ENCODE measurements at places on chromosomes 2 and 18.

DNA sequence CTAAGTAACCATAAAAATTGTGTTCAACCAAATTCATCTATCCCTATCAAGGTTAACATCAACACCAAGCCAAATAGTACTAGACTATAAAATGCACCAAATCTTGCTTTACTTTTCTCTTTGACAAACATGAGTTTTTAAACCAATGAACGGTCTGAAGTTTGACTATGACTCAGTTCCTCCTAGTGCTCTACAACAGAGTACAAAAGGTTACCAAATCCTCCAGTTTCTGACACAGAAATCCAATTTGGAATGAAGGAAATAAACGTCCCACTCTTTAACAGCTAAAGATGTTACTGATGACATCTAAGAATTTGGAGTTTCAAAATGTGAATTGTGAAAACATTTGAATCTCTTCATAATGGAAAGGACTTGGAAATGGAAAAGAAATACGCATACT lies 11.8 kb upstream of the ACVR1 start:
- DNase-seq, result no peak

DNA sequence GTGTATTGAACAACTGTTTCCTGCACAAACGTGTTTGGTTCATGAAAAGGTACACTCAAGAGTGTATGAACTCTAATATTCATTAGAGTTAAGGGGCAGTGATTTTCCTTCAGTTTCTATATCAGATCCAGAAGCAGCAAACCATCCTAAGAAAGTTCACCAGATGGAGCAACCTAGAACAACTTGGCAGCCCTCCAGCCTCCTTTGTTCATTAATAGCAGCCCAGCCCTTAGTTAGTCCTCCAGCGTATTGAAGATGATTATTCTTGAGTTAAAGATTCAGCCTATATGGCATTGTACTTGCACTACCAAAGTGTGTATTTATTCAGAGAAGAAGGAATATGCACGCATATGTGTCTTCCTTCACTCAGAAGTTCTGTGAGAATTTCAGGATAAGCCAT lies 365.5 kb downstream of the SETBP1 start:
- no peak for DNase-seq

DNA sequence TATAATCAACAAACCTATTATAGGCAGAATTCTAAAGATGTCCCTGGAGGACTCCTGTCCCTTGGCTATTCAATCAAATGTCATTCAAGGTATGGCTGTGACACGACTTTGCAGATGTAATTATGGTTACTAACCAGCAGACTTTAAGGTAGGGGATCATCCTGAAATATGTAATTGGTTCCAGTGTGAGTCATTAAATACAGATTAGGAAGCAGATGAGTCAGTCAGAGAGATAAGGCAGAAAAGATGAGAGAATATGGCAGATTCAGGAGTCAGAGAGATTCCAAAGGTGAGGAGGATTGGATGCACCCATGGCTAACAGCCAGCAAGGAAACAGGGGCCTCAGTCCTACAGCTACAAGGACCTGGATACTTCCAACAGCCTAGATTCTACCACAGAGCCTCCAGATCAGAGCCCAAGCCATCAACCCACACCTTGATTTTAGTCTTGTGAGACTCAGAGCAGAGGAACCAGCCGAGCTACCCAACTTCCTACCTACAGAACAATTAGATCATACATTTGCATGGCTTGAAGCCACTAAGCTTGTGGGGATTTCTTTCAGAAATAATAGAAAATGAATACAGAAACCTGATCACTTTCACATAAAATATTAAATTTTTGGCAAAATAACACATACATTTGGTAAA lies 11.2 kb upstream of the PROM2 start:
- no peak for DNase-seq

GRCh38 chr2:123851281-123851680 lies 173.8 kb upstream of the CNTNAP5 start:
- no peak for DNase-seq

DNA sequence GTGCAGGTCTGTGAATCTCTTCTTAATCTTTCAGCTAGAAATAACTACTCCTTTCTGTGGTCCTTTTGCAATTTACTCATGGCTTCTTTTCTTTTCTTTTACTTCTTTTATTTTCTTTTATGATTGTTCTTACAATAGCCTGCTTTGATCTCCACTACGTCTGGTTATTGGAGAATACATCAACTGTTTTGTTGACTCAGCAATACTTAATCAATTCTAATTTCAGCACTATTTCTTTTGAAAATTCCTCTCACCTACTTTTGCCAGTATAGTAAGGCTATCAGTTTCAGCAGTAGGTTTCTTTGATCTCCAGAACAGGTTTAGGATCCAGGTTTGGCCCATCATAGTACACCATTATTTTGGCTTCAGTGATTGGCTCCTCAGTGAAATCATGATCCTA lies 111.8 kb upstream of the DPP10 start:
- no peak for DNase-seq

All from stimulated activated naive CD4-positive, alpha-beta T cell treated with Interleukin-2 at 50 U/mL for 16 hours (primary cell).